ENCODE measurements at places on chromosomes 13 and 19. TPM values are rescaled to one million over a fixed set of nuclear protein-coding genes. Genes with fewer than 3 reads are reported as not detected.

DNA sequence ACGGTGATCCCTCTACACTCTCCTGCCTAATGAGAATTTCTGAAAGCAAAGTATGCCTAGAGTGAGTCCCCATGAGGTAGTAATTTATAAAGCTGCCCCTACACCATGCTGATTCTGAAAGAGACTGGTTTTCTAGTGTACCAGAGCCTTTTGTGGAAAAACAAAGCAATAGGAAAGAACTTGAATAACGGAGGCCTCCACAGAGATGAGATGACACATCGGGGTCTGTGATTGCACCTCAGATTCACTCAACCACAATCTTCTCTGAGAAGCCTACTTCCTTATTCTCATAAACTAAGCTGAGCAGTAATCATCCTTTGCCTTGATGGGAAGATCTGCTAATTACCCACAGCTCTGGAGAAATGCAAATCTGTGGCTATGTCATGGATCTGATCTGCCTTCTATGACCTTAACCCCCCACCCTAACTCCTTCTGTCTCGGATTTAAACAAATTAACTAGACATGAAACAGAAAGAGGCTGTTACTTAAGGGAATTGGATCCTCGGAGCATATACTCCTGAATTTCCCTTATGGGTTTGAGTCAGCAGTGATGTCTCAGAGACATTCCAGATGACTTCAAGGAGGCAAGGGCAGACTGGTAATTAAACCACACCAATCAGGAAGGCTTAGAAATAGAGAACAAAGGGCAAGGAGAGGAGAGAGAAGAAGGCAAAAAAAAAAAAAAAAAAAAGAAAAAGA lies 128.0 kb downstream of the DCT start:
- DNase-seq = no peak

- no peak for DNase-seq
Observed at GRCh38 chr13:100235311-100235901, 146.5 kb downstream of the PCCA start.

GRCh38 chr13:67184247-67184646 lies 45.9 kb downstream of the PCDH9 start:
- DNase-seq = no peak

DNA sequence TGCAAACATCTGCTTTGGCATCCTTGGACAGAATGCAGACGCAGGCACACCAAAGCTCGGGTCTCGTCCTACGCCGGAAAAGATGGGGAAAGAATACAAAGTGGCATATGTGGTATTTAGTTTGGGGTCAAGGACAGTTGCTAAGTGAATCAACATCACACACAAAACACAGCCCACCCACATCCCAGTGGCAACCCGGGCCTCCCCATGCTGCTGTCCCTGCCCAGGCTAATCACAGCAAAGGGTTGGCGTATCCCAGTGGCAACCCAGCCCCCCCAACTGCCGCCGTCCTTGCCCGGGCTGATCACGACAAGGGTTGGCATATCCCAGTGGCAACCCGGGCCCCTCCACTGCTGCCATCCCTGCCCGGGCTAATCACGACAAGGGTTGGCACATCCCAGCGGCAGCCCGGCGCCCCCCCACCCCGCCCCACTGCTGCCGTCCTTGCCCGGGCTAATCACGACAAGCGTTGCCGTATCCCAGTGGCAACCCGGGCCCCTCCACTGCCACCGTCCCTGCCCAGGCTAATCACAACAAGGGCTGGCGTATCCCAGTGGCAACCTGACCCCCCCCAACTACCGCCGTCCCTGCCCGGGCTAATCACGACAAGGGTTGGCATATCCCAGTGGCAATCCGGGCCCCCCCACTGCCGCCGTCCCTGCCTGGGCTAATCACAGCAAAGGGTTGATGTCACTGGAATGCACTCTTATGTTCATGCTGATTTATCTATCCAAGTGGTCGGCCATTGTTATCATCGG lies 167.8 kb upstream of the SOX1 start:
- DNase-seq = no peak

DNA sequence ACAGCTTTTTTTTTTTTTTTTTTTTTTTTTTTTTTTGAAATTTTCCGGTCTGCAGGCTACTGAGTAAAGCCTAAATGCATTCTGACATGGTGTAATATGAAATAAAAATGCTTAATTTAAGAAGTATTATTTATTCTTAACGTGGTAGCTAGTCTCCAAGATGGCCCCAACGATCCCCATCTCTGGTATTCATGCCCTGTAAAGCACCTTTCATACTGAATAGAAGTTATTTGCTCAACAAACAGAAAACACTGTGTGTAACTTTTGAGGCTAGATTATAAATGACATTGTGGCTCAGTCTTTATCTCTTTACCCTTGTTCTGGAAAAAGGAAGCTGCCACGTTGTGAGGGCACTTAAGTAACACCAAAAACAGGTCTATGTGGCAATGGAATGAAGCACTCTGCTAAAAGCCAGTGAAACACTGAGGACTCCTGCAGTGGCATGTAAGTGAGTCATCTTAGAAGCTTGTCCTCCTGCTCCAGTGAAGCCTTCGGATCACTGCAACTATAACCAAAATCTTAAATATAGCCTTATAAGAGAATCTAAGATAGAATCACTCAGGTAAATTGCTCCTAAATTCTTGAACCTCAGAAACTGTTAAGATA lies 128.7 kb downstream of the UGGT2 start:
- no peak for DNase-seq

DNA sequence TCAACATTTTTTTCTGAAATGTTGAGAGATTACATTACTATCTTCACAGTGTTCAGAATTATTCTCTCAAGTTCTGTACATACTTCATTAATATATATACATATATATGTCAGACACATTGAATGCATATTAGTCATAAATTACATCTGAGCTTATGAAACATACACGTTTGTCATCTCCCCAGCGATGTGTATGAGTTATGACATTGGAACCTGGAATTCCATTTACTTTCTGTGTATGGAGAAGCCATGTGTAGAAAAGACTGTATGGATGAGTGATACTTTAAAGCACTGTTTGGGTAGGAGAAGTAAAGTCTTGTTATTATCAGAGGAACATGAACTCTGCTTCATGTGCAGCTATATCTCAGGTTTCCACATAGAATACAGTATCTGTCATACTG lies 167.2 kb downstream of the FGF14 start:
- no peak for DNase-seq

DNA sequence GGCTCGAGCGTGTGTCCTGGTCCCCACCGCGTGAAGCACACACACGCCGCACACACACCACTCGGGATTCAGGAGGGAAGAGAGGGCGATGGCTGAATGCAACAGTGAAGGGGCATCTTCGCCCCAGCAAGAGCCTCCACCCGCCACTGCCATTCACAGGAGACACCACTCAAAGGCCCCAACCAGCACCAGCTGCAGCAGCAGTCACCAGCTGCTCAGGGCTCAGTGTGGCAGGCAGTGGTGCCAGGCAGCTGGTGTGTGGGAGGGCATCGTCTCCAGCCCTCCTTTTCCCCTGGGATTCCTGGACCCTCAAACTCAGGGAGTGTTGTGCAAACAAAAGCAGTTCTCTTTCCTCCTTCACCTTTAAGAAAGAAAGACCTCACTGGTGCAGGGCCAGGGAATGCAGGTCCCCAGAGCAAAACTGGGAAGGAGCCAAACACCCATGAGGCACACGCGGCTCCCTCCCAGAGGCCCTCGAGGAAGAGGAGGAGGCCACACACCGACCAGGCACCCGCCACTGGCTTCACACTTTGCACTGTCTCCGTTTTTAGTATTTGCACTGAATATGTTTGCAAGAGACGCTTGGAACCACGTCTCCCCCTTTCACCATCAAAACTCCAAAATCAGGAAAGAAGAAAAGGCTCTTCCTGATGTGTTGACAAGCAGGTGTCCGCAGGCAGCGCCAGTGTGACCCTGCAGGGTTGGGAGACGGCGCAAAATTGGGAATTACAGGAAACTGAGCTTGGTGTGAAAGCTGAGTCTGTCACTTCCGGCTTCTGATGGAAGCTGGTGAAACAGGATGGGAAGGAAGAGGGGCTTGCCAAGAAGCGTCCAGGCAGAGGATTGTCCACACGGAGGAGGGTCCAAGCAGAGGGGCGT lies 26.4 kb upstream of the F7 start:
- DNase-seq = peak; percentile 20

DNA sequence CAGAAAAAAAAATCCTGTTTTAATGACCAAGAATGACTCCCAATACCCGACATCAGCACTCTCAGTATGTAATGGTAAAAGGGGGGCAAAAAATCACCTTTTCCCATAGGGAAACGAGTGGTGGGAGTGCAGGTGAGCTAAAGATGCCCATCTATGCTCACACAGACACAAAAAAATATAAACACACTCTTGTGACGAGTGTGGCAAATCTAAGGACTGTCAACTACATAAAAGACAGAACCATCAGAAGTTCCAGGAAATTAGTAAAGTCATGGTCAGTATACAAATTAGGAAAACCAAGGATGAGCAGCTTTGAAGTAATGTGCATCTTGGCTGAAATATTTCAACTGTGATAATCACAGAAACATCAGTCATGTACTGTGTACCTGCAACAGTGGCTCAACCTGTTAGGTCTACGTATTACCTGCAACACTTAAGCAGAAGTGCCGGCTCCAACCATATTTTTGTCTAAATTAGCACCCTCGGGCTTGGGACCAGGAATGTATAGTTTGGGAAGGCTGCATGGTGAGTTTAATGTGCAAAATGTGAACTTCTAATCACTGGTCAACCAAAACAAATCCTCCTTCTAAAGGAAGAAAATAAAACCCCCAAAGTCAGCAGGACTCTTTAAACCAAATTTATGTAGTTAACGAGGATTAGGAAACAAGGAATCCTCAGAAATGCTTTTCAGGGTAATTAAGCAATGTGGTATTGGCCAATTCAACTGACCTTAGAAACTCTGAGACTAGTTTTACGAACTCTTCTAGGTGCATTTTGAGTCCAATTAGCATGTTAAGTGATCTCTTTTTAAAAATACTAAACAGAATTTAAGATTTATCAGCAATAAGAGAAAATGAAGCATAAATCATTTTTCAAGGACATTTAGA lies 24.3 kb downstream of the ANKRD10 start:
- DNase-seq = no peak

GRCh38 chr19:55624109-55625003 lies at the start of gene ZNF784:
Gene ZNF784, minus strand, starts transcription at chr19:55624566. Its CDS starts 5 bp downstream, at chr19:55624561.
- peak; percentile 95 for DNase-seq

DNA sequence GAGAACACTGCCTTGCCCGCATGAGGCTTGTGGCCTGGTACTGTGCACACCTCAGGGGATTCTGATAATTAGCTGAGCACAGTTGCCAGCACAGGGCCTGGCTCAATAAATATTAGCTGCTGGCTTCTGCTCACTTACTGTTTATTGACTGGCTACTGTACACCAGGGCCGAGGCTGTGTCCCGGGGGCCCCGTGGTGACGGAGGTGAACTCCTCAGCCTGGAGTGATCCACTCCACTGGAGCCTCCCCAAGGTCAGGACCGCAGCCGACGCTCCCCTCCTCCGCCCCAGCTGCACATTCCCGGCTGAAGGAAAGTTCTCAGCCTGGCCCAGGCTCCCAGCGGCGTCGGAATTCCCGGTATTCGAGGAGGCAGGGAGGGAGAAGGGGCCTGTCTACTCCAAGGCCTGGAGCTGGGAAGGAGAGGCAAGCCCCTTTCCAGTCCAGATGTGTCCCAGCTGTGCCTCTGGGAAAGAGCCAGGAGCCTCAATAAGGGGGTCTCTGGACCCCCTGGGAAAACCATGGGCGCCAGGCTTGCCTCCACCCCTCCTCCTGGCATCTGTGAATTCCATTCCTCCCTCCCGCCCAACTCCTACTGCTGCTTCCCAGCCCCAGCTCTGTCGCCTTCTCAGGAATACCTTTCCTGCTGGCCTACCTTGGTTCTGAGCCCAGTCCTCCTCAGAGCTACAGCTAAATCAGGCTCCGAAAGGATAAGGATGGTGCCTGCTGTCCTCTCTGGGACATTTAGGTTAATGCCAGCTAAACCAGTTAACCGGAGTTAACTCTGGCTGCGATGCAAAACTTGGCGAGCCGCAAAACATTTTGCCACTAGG lies 7.3 kb downstream of the RPS16 start:
- DNase-seq = peak; percentile 83

GRCh38 chr19:29106346-29106885 lies 106.5 kb downstream of the UQCRFS1 start:
- no peak for DNase-seq

DNA sequence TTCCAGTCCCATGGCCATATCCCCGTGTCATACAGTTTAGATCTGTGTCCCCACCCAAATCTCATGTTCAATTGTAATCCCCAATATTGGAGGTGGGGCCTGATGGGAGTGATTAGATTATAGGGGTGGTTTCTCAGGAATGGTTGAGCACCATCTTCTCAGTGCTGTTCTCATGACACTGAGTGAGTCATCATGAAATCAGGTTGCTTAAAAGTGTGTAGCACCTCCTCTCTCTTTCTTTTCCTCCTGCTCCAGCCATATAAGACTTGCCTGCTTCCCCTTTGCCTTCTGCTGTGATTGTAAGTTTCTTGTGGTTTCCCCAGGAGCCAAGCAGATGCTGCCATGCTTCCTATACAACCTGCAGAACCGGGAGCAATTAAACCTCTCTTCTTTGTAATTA lies 197.8 kb downstream of the NALCN start:
- no peak for DNase-seq

GRCh38 chr13:90385781-90386489 lies 961.6 kb upstream of the MIR17HG start:
- DNase-seq = no peak

- no peak for DNase-seq
Observed at GRCh38 chr13:97403893-97404750, 29.8 kb upstream of the RAP2A start.

- peak; percentile 45 for DNase-seq
Observed at GRCh38 chr13:39144941-39145533, 106.8 kb downstream of the NHLRC3 start.

GRCh38 chr19:13788991-13789390 lies 6.3 kb upstream of the ZSWIM4 start:
- DNase-seq = peak; percentile 61

- DNase-seq = peak; percentile 88
Observed at GRCh38 chr19:19032420-19033175, 719 bp downstream of the SUGP2 start.

DNA sequence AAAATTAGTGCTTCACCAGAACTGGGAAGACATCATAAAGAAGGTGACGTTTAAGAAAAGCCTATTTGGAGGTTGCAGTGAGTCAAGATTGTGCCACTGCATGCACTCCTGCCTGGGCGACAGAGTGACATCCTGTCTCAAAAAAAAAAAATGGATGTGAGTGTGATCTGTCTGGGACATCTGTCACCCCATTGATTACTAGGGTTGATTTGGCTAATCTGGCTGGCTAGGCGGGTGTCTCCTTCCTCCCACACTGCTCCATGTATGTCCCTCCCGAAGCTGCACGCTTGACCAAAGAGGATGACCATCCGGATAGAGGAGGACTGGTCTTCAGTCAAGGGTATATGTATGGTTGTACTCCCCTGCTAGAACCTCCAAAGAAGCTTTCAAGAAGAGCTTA lies 2.6 kb downstream of the GTF2F2 start:
- DNase-seq = no peak

The CYP2S1 gene
- total RNA-seq = 0.56 TPM

The FOSB gene
- 0.51 TPM for total RNA-seq

The DNAAF3 gene
- 0.59 TPM for total RNA-seq

The CABP5 gene
- not detected for total RNA-seq

The SULT2A1 gene
- total RNA-seq = not detected

The MPV17L2 gene
- 9.4 TPM for total RNA-seq

The DCLK1 gene
- total RNA-seq = 12.7 TPM

The KLC3 gene
- not detected for total RNA-seq

The PABPC3 gene
- 0.08 TPM for total RNA-seq

The TMEM59L gene
- total RNA-seq = 1.6 TPM

The EMC10 gene
- total RNA-seq = 68.7 TPM

Measured in Right ventricle myocardium superior (tissue), 1 donor.